ENCODE measurements at places on chromosomes 1 and 21. TPM values are rescaled to one million over a fixed set of nuclear protein-coding genes. Genes with fewer than 3 reads are reported as not detected.

DNA sequence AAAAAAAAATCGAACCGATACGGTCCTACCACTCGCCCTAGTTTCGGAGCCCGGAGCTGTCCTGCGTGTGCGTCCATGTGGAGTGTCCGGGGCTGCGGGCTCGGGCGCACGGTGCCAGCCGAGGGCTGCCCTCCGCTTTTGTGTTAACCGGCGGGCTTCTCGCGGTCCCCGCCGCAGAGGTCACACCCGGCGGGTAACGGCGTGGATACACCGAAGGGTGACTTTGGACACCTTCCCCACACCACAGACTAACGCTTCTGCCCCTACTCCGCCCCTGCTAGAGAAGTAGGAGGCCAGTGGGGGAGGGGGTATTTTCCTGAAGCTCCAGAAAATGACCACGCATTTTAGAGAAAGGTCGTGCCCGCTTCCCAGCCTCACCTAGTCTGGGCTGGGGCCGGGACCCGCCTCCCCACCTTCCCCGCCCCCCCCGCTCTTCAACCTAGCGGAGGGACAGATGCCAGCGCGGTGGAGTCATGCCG is 609 bp upstream of the ATF3 start:
- peak overlapping the region; percentile 88 for H3K27ac ChIP-seq
- peaks cover 57% of the 10 kb centered on the region for H3K27me3 ChIP-seq
- peak; percentile 51 for DNase-seq
- H3K36me3 ChIP-seq: peaks cover 24% of the 10 kb centered on the region

- H3K4me1 ChIP-seq: peaks cover 3% of the 10 kb centered on the region
- H3K36me3 ChIP-seq: no peaks in the 10 kb centered on the region
- no peak overlapping the region for H3K27ac ChIP-seq
- DNase-seq: no peak
- no peak overlapping the region for H3K4me3 ChIP-seq
These were observed 43.0 kb downstream of the PPP2R5A start for GRCh38 chr1:212328248-212328647.

- no peak overlapping the region for H3K4me3 ChIP-seq
- no peak overlapping the region for H3K27ac ChIP-seq
- no peaks in the 10 kb centered on the region for H3K27me3 ChIP-seq
- no peaks in the 10 kb centered on the region for H3K4me1 ChIP-seq
- no peaks in the 10 kb centered on the region for H3K36me3 ChIP-seq
- DNase-seq: no peak
These were observed 425.6 kb upstream of the VAMP3 start for GRCh38 chr1:7345516-7345915.

DNA sequence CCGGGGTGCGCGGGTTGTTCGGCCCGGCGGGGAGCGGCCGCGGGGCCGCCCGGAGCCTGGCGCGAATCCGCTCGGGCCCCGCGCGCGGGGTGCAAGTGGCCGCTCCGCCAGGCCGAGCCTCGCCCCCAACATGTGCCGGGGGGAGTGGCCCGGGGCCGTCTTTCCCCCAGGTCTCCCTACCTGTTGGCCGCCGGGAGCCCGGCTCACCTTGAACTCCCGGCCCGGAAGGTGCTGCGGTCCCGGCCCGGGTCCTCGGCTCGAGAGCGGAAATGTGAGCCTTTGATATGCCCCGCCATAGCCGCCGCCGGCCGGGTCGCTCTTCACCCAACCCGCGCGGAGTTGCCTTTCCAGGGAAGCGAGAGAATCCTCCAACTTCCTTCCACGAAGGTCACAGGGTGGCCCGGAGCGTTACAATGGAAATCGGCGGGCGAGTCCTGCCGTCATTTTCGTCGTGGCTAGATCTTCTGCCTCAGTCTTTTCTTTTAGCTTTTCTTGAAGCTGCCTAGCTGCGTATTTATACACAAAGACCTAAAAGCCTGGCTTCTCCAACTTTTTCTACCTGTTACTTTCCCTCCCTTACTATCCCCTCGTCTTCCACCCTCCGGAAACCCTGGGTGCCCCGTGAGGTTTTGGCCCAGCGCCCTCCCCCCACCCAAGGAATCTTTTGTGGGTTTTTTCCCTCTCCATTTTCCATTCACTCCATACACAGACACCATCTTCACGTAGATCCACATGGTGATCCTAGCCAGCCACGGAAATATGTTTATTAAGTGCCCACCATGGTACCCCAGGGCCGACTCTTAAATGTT is 867 bp downstream of the PTGFRN start:
- H3K27ac ChIP-seq: peak overlapping the region; percentile 34
- DNase-seq: peak; percentile 71
- H3K4me1 ChIP-seq: peaks cover 19% of the 10 kb centered on the region

DNA sequence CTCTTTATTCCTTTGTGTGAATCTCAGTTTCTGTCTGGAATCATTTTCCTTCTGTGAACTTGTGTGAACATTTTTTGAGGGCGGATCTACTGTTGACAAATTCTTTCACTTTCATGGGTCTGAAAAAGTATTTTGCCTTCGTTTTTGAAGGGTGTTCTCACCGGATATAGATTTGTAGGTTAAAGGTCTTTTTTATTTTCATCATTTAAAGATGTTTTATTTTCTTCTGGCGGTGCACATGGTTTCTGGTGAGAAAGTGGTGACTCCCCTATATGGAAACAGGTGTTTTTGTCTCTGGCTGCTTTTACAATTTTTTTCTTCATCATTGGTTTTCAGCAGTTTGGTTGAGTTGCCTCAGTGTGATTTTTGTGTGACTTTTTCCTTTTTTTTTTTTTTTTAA is 94.9 kb downstream of the DYRK1A start:
- H3K4me1 ChIP-seq: peaks cover 80% of the 10 kb centered on the region
- no peaks in the 10 kb centered on the region for H3K36me3 ChIP-seq
- peak overlapping the region; percentile 69 for H3K27ac ChIP-seq
- no peaks in the 10 kb centered on the region for H3K27me3 ChIP-seq
- DNase-seq: no peak

- DNase-seq: no peak
- no peak overlapping the region for H3K4me3 ChIP-seq
- H3K27me3 ChIP-seq: no peaks in the 10 kb centered on the region
These were observed 257.6 kb upstream of the KIAA0040 start for GRCh38 chr1:175450219-175450618.

DNA sequence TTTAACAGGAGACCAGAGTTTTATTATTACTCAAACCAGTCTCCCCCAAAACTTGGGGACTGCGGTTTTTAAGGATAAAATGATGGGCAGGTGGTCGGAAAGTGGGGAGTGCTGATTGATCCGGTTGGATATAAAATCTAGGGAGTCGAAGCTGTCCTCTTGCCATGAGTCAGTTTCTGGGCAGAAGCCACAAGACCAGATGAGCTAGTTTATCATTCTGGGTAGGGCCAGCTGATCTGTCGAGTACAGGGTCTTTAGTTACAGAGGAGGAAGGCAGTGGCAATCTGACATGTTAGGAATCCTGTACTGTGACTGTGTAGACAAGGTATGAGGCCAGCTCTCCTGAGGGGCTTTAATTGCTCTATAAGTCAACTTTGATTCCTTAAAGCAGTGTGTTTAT is 22.9 kb upstream of the FOXE3 start:
- H3K27me3 ChIP-seq: peaks cover 15% of the 10 kb centered on the region
- H3K4me1 ChIP-seq: no peaks in the 10 kb centered on the region
- H3K27ac ChIP-seq: no peak overlapping the region
- no peak for DNase-seq
- H3K4me3 ChIP-seq: no peak overlapping the region

CD2 gene
- 232 TPM for total RNA-seq

DNA sequence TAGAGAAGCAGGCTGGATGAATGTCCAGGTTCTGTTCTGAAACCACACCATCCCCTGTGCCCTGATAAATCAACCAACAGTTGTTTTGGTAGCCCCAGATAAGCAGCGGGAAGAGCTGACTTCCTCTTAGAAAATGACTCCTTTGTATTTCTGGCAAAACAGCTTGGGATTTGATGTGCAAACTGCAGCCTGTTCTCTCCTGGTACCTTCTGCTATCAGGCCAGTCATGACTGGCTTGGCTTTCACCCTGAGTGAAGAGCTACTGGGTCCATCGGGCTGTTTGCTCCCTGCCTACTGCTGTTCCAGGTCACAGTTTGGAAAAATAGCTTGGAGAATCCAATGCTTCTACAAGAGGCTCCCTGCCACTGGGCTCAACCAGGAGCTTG is 116.8 kb downstream of the DTL start:
- H3K36me3 ChIP-seq: no peaks in the 10 kb centered on the region
- no peak overlapping the region for H3K4me3 ChIP-seq

DNA sequence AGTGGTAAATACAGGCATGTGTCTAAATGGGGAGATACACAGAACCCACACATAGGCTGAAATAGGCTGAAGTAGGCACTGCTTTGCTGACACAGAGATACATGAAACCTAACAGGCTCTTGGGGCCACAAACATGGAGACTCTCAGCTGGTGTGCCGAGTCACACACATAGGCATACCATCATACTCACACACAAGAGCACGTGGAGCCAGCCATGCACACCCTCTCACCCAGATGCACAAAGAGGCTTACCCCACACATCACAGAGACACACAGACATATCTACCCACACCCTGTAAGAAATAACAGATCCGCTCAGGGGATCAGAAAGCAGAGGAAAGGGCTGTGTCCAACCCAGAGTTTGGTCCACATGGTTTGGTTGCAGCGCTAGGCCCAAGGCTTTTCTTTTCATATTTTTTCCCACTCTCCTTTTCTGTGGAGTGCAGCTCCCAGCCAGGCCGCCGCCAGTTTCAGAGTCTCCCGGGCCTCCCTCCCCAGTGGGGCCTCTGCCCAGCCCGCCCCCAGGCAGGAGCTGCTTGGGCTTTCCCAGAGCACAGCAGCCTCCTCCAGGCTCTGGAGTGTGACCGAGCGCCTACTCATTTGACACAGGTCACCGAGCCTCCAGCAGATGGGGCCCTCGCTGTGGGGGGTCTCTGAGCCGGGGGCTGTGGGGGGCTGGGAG is 3.9 kb upstream of the POU3F1 start:
- no peak overlapping the region for H3K27ac ChIP-seq
- no peaks in the 10 kb centered on the region for H3K36me3 ChIP-seq
- H3K4me3 ChIP-seq: no peak overlapping the region
- H3K27me3 ChIP-seq: peaks cover 45% of the 10 kb centered on the region

DNAJC28 gene
- total RNA-seq: 1.00 TPM

Measured in activated T-cell treated with anti-CD3 and anti-CD28 coated beads, Interleukin-2, amount 50 U/mL, for 72 hours (primary cell).